ENCODE measurements at places on chromosomes 3 and 15.

GRCh38 chr15:69838338-69838737 lies 259.4 kb downstream of the TLE3 start:
- no peak for DNase-seq

GRCh38 chr3:158352551-158352950 lies 218.4 kb upstream of the MLF1 start:
- DNase-seq: no peak

DNA sequence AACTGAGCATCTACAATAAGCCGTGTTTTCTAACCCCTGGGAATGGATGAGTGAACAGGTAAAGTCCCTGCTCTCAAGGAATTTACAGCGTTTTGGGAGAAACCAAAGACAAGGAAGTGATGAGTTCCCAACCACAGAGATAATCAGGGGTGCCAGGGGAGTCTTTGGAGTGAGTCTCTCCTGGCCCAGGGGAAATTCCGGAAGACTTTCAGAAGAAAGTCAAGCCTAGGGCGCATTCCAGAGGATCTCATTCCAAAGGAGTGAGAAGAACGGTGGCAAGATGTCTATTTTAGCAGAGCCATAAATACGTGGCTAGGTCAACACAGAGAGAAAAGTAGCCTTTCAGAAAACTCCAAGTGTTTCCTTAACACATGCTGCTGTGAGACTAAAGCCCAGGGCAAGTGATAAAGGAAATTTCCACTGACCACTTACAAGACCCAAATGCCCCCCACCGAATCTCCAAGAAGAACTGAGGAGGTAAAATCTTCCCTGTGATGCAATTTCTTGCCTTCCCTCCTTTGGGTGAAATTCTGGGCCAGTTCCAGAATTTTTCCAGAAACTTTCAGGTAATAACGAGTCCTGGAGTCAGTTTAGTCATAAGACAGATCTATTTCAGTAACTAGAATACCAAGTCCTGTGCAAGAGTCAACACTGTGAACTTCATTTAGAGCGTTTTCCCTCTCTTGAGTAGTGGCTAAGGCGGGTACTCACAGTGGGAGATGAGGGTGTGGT lies 437.4 kb downstream of the NR2F2 start:
- no peak for DNase-seq

DNA sequence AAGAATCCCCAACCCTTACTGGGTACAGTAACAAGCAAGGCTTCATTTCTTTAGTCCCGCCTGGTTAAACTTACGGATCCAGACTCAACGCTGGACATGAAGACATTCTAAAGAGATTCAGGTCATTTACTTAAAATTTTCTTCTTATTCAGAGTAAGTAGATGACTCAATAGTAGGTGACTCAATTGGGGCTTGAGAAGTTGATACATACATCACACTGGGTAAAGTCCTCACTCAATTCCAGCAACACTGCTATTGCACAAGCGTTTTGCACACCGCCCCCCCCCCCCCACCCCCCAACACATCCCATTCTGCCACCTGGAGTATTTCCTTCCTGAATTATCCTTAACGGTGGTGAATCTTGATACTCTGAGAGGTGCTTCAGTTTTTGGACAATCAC lies 610.0 kb downstream of the FOXP1 start:
- DNase-seq: no peak

GRCh38 chr3:160810362-160811236 lies 54.6 kb downstream of the PPM1L start:
- no peak for DNase-seq

DNA sequence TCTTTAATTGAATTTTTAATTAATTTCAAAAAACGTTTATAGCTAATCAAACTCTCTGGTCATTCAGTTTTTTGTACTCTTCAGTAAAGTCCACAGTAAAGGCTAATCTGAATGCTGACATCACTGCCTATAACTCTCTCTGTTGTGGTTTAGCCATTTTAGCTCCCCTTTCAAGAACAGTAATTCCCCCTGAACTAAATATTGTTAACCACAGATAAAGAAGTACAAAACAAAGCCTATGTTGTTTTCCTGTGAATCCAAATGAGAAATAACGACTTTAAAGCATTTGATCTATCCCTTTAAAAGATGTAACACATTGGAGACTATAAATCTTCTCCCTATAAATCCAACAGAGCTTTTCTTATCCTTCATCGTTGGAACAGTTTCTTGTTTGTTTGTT lies 94.2 kb downstream of the ZBTB20 start:
- DNase-seq: no peak

DNA sequence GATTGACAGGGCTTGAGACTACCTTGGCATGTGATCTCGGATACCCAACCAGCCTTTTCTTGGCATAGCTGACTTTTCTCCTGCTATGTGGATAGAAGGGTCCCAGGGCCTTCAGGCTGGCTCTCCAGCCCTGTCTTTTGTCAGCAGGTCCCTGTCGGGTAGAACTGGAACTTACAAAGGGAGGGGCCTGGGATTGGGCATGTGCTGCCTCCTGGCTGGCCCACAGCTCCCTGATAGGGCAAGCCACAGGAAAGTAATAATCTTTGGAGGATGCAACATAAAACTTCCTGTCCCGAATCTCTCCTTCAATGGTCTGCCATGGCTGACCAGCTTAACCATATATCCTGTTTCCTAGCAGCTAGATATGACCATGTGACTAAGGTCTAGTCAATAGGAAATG lies 89.1 kb downstream of the ABHD5 start:
- DNase-seq: no peak

DNA sequence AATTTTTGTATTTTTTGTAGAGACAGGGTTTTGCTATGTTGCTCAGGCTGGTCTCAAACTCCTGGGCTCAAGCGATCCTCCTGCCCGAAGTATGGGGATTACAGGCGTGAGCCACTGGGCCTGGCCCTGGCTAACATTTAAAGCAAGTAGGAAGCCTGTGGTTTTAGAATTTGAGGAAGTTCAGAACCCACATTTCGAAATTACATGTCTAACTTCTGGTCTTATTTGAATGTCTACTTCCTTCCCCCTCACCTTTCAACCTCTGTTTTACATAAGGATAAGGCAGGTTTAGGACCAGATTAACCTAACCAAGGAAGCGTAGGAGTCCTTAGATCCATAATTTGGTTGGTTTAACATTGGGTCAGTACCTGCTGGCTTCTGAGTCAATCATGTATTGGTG lies 120.5 kb upstream of the PROK2 start:
- no peak for DNase-seq

GRCh38 chr3:114639171-114639570 lies 345.3 kb downstream of the TIGIT start:
- DNase-seq: no peak

DNA sequence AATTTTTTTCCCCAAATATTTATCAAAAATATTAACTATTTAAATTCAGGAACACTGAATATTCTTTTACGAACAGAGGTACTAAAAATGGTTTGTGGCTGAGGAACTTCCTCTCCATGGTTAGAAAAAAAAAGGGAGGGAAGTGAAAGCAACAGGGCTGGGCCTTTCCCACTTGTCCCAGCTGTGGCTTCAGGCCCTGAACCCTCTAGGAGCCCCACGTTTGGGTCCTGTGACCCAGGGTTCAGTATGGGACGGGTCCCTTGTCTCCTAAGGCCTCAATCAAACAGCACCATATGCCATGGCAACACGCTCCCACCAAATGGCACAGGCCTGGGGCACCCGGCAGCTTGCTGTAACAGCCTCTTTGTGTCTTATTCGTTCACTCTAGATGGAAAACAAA lies 32.4 kb downstream of the POC1A start:
- DNase-seq: no peak

GRCh38 chr3:172868582-172869200 lies 118.2 kb downstream of the ECT2 start:
- DNase-seq: no peak

- no peak for DNase-seq
Observed at GRCh38 chr3:15572138-15572537, 29.2 kb downstream of the HACL1 start.
